GM12891 (cell line): ENCODE measurements at places on chromosomes 5 and 9.

GRCh38 chr9:77015327-77016048, 4.0 kb upstream of the FOXB2 start:
- DNase-seq, result no peak

DNA sequence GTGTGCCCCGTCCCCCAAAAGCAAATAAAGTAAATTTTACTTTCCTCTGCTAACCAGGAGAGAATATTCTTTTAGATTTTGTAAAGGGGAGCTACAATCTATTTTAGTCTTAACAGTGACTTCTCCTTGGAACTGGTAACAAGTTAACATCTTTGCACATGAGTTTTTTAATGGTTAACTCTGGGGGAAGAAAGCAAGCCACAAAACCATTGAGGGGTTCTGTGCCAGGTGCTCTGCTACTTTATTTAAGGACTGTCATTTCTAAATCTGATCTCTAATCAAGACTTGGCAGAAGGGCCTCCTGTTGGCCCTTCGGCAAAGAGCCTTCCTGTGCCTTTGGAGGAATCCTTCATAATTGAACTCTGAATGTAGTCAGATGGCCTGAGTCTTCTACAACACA, 153.4 kb downstream of the SLC12A2 start:
- no peak for DNase-seq

DNA sequence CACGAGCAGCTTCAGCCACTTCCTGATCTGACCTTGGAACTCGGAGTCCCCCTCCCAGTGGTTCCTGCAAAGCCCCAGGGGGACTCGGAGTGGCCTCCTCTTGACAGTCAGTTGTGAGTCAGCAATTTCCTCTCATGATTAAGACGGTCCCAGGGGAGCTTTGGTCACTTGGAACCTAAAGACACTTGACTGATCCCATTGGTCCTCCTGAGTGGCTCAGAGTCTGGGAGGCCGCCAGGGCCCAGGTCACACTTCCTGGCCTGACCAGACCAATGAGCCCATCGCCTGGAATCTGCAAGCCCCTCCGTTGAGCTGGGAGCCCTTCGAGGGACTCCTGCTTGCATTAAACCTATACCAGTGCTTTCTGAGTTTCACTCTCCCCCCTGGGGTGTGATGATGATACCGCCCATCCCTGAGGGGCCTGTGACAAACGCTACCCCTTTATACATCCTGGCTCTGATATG, 29.1 kb downstream of the TSPAN17 start:
- no peak for DNase-seq

DNA sequence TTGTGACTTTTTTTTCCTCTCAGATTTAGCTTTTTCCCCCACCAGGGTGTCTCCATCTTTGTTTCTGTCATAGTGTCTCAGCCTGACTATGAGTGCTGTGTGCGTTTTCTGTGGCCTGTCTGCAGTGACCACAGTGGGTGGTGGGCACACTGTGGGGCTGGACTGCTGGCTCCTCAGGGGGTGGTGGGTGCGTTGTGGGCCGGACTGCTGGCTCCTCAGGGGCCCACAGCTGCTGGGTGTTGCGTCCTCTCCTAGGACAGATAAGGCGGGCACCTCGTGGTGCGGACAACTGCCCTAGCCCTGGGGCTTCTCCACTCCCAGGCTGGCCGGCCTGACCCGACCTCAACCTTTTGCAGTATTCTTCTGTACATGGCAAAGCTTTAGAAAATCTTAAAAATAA, 100.4 kb downstream of the EHMT1 start:
- no peak for DNase-seq

DNA sequence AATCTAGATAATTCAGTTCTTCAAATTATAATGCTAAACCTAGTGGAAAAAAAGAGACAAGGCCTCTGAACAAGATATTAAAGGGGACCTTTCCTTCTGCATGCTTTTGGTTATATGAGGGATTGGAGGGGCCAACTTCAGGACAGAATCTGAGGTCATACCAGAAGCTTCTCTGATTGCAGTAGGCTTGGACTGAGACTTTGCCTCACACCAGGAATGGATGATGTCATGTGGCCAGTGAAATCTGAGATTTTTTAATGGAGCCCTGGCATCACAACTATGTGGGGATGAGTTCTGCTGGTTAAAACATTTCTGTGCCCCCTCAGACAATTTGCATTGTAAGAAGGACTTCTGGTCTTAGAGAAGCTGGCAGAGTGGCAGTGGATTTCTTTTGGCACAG, 88.6 kb downstream of the ANGPTL2 start:
- no peak for DNase-seq

GRCh38 chr5:2020730-2021129, 138.0 kb upstream of the IRX4 start:
- DNase-seq, result no peak

- DNase-seq, result peak; percentile 29
Measured at GRCh38 chr5:154520861-154521453, 42.9 kb upstream of the HAND1 start.

GRCh38 chr9:109278848-109279247, 42.0 kb downstream of the EPB41L4B start:
- no peak for DNase-seq

- no peak for DNase-seq
Measured at GRCh38 chr5:68714810-68715209, 379.0 kb upstream of the SLC30A5 start.

GRCh38 chr9:85741095-85741874, 469 bp downstream of the AGTPBP1 start:
- DNase-seq, result peak; percentile 36

- no peak for DNase-seq
Measured at GRCh38 chr9:130869250-130869649, 27.4 kb downstream of the QRFP start.

DNA sequence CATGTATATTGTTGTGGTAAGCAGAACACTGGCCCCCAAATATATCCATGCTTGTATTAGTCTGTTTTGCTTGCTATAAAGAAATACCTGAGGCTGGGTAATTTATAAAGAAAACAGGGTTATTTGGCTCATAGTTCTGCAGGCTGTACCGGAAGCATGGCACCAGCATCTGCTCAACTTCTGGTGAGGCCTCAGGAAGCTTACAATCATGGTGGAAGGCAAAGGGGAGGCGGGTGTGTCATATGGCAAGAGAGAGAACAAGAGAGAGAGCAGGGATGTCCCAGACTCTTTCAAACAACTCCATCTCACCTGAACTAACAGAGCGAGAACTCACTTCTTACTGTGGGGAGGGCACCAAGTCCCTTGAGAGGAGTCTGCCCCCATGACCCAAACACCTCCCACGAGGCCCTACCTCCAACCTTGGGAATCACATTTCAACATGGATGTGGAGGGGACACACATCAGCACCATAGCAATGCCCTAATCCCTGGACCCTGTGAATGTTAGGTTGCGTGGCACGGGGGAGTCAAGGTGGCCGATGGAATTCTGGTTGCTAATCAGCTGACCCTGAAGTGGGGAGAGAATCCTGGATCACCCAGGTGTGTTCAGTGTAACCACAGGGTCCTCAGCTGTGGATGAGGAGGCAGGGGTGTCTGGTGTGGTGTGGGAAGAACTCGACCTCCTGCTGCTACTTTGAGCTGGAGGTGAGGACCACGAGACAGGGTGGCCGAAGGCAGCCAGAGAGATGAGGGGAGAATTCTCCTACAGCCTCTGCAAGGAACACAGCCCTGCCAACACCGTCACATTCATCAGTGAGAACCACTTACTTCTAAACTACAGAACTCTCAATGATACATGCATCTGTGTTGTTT, 172.8 kb downstream of the AUH start:
- no peak for DNase-seq

GRCh38 chr9:136670576-136671253, 8.0 kb downstream of the EGFL7 start:
- DNase-seq, result no peak
